ENCODE measurements at places on chromosomes 6 and 20. TPM values are rescaled to one million over a fixed set of nuclear protein-coding genes. Genes with fewer than 3 reads are reported as not detected.

The OPRM1 gene
- total RNA-seq, result not detected

The PCMTD2 gene
- total RNA-seq, result 70.9 TPM

The REV3L gene
- total RNA-seq, result 18.9 TPM

The SIRPB2 gene
- total RNA-seq, result 1.8 TPM

The MMS22L gene
- 9.5 TPM for total RNA-seq

- DNase-seq, result no peak
Observed at GRCh38 chr6:120211955-120212792, 862.6 kb upstream of the MAN1A1 start.

GRCh38 chr20:22927537-22927936 lies 107.6 kb upstream of the SSTR4 start:
- DNase-seq, result no peak

DNA sequence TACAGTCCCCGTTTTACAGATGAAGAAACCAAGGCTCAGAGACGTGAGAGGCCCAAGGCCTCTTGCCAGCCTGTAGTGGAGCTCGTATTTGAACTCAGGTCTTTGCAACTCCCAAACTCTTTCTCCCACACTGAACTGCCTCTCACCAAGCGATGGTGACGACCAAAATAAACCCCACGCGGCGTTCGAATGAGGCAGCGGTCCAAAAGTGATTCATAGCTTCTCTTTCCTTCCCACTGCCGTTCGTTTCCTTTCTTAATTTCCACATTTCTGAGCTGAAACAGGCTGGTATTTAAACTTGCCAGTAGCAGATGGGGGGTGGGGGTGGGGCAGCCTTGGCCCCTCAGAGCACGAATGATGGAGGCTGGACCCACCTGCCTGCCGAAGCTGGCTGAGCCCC lies 252.9 kb upstream of the KCNG1 start:
- DNase-seq, result no peak

GRCh38 chr20:1905693-1906092 lies 10.5 kb downstream of the SIRPA start:
- no peak for DNase-seq

DNA sequence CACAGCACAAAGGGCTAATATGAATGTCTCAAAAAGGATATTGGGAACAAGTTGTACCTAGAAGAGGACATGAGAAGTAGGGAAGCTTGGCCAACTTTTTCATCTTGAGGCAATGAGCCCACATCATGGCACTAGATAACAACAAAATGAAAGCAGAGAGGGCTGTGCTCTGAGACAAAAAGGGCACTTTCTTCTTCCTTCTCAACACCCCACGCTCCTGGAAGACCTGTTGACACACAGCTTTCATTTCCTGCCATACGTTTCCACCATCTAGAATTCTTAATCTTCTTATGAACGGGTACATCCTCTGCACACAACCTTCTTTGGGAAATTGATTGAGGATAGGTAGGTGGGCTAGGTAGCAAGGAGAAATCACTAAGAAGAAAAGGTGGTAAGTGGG lies 187.8 kb upstream of the STXBP5 start:
- no peak for DNase-seq

DNA sequence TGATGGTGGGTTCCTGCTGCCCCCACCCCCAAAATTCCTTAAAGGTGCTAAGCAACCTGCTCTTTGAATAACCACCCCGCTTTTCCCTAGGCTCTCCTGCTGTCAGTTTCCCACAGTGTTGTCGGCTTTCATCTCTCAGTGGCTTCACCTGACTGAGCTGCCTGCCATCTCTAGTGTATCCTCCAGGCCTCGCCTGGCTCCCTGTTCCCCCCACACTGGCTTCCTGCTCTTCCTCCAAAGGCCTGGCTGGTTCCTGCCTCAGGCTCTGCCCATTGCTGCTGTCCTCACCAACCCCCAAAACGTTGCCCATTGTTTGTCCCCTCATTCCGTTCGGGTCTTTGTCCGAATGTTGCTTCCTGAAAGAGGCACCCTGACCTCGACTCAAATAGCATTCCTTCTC lies 93.8 kb upstream of the POPDC3 start:
- no peak for DNase-seq

DNA sequence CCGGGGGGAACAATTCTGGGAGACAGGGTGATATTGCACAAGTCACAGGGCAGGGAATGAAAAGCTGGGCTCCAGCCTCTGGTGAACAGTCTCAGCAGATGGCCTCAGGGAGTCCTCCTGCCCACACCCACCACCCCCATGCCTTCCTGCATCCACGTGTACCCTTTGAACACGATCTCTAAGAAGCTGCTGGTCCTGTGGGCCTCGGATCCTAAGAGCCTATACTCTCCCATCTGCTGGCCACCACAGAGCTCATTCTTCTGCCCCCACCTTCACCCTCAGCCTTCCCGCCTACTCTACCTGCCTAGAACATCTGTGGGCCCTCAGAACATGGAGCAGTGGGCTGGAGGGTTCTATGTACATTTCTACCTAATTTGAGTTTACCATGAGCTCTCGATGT lies 60.3 kb downstream of the TRERF1 start:
- no peak for DNase-seq

- no peak for DNase-seq
Observed at GRCh38 chr6:85714893-85715530, 72.3 kb upstream of the SYNCRIP start.

- DNase-seq, result no peak
Observed at GRCh38 chr6:106003268-106003987, 82.7 kb upstream of the PRDM1 start.

DNA sequence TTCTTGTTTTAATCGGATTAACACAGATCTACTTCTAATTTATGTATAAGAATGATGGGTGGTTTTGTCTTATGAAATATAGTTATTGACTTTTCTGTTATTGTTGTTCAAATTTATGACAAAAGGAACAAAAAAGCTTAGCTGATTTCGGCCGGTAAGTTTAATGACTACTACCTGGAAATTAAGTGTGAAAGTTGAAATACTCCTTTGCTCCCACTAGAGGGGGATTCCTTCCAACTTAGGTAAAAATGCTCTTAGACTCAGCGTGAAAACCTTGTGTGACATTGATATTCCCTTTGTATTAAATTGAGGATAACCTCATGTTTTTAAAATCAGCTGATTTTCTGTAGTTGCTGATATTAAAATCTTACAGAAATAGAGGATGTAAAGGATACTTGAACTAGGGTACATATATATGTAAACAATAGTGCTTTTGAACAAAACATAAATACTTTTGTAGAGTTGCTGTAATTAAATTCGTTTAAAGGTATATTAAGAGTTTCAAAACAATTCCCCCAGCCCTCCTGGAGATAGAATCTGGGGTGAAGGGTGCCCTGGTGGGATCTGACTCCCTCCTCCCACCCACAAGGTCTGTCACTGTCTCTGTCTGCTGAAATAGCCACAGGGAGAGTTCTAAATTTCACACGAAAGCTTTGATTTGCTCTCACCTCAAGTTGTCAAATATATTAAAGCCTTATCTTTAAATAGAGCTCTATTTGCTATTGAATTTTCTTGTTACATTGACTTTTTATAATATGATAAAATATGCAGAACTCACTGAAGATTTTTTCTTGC lies 257.5 kb downstream of the ARID1B start:
- DNase-seq, result no peak

- DNase-seq, result no peak
Observed at GRCh38 chr6:71412559-71413140, 124.0 kb downstream of the OGFRL1 start.

DNA sequence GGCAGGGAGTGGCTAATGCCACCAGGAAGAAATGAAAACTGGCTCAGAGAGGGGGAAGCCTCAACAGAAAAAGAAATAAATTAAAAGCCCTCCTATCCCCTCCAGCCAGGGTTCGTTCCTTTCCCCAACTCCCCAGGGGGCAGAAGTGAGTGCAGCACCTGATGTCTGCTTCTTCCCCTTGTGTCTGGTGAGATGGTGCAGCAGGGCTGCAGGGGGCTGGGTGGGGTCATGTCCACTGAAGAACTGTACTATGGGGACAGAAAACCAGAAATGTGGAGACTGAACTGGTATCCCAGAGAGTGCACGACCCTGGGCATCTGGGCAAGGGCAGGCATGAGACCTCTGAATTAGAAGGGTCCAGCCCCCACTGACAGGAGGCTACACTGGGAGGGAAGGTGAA lies 4.0 kb downstream of the EGFL8 start:
- no peak for DNase-seq

- no peak for DNase-seq
Observed at GRCh38 chr6:18432180-18432579, 45.0 kb downstream of the RNF144B start.

DNA sequence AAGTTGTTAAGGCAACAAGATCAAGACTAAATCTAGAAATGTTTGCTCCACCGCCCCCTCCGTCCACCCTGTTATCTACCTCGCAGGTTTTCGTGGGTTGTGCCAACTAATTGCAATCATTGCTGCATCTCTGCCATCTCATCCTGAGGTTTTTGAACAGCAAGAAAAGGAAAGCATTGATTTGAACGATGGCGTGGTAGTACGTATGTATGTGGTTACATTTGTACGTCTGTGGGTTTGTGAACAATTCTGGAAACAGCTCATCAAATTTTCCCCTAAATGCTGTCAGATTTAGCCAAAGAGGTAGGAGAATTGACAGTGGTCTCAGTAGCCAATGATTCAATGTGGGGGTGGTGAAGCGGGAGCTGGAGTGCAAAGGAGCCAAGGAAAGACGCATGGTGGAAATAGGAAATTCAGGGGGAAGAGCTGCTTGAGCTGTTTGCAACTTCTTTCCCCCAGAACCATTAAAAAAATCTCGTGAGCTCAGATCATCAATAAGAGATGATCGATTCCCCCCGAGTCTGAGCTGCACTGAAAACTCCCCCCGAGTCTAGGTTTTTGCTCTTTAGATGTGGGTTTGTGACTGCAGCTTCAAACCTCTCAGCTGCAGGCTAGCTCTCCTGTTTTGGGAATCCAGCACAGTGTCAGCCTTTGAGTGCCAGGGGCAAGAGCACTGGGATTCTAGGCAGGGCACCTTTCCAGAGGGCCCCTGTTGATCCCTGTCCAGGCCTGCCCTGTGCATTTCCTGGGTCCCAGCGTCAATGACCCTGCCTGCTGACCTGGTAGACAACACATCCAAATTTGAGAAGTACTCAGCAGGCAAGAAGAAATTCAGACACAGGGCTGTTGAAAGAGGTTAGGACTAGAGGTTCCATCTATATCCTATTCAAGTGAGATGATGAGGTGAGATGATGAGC lies 72.6 kb upstream of the LY86 start:
- DNase-seq, result no peak

GRCh38 chr6:25449774-25450173 lies 170.6 kb downstream of the CARMIL1 start:
- DNase-seq, result no peak

Measured in T-helper 17 cell (primary cell).